ENCODE measurements at places on chromosomes 2 and 18. TPM values are rescaled to one million over a fixed set of nuclear protein-coding genes. Genes with fewer than 3 reads are reported as not detected.

SRD5A2 gene
- polyA plus RNA-seq = not detected

TNFRSF11A gene
- not detected for polyA plus RNA-seq

AGXT gene
- not detected for polyA plus RNA-seq

MSTN gene
- polyA plus RNA-seq = 0.16 TPM

LRRC30 gene
- not detected for polyA plus RNA-seq

RTKN gene
- polyA plus RNA-seq = 14.5 TPM

TRIM43 gene
- polyA plus RNA-seq = not detected

SCN7A gene
- not detected for polyA plus RNA-seq

GRHL1 gene
- polyA plus RNA-seq = 0.61 TPM

IL36B gene
- polyA plus RNA-seq = not detected

GPR45 gene
- not detected for polyA plus RNA-seq

COL4A4 gene
- 0.66 TPM for polyA plus RNA-seq

CHRNA1 gene
- polyA plus RNA-seq = 0.27 TPM

HAAO gene
- polyA plus RNA-seq = 0.36 TPM

ABCB11 gene
- not detected for polyA plus RNA-seq

GATA6 gene
- 6.6 TPM for polyA plus RNA-seq

FOXI3 gene
- polyA plus RNA-seq = not detected

DTYMK gene
- 78.7 TPM for polyA plus RNA-seq

HOXD1 gene
- polyA plus RNA-seq = 2.2 TPM

C2orf66 gene
- polyA plus RNA-seq = 0.25 TPM

MOGAT1 gene
- not detected for polyA plus RNA-seq
